Panc1 (cell line): ENCODE measurements at places on chromosomes 1 and 21.

GRCh38 chr1:183209533-183210158 is 23.6 kb downstream of the LAMC2 start:
- peak; percentile 64 for DNase-seq

DNA sequence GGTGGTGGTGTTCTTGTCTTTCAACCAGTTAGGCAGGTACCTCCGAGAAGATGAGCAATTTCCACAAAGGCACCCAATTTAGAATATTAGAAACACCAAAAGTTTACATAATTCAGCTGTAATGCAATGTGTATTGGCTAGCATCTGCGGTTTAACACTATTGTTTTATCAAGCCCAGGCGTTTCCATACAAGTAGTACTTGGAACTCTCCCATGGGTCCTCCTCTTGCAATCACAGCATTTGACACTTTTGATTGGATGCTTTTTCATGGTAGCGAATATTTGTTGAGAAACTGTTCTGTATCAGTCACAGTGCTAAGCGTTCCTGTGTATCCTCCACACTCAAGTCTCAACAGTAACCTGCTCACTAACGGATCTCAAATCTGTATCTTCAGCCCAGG is 20.1 kb upstream of the MAP1LC3C start:
- DNase-seq: no peak

DNA sequence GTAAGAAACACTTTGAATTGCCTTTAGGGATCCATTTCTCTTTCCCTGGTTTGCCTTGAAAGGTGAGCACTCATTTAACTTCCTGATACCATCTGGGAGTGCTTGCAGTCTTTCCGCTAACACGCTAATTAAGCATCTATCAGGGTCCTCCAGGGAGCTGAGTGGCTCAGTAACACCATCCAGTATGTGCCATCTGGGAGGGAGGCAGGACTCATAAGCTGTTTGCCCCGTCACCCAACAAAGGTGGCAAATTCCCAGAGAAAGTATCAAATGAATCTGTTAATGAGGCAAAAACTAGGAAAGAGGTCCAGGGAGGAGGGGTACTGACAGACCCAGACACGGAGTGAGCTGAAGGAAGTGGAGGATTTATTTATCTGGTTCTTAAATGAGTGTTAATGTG is 430.9 kb downstream of the HLX start:
- no peak for DNase-seq

- no peak for DNase-seq
Measured at GRCh38 chr1:230220907-230221306, 153.9 kb downstream of the GALNT2 start.

DNA sequence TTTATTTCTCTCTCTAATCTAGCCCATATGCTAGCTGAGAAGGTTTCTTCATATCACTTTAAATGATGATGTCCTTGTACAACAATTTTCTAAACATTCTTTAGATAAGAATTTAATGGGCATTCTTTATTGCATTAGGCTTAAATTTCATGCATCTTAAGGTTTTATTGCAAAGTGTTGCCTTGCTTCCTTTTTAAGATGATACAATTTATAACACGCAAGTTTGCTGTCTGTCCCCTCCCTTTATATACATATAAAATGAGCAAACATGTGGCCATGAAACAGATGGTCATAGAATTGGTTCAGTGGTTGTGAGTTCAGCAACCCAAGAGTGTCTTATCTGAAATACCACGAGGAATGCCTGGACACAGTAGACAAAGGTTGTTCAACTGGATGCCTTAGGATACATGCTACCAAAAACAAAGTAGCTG is 12.1 kb downstream of the NBPF3 start:
- DNase-seq: no peak

- peak; percentile 80 for DNase-seq
Measured at GRCh38 chr1:28510970-28511440, 5.2 kb downstream of the RCC1 start.

- DNase-seq: no peak
Measured at GRCh38 chr21:19268686-19269085, 865.1 kb upstream of the TMPRSS15 start.

- DNase-seq: no peak
Measured at GRCh38 chr1:167808104-167808503, 86.3 kb downstream of the MPZL1 start.

GRCh38 chr21:38120984-38121855 is 135.6 kb upstream of the KCNJ15 start:
- DNase-seq: no peak

- no peak for DNase-seq
Measured at GRCh38 chr1:7590426-7590790, 180.7 kb upstream of the VAMP3 start.

- no peak for DNase-seq
Measured at GRCh38 chr1:223737342-223737741, 25.0 kb downstream of the CAPN2 start.

- no peak for DNase-seq
Measured at GRCh38 chr1:169108223-169108622, 1.7 kb downstream of the ATP1B1 start.

DNA sequence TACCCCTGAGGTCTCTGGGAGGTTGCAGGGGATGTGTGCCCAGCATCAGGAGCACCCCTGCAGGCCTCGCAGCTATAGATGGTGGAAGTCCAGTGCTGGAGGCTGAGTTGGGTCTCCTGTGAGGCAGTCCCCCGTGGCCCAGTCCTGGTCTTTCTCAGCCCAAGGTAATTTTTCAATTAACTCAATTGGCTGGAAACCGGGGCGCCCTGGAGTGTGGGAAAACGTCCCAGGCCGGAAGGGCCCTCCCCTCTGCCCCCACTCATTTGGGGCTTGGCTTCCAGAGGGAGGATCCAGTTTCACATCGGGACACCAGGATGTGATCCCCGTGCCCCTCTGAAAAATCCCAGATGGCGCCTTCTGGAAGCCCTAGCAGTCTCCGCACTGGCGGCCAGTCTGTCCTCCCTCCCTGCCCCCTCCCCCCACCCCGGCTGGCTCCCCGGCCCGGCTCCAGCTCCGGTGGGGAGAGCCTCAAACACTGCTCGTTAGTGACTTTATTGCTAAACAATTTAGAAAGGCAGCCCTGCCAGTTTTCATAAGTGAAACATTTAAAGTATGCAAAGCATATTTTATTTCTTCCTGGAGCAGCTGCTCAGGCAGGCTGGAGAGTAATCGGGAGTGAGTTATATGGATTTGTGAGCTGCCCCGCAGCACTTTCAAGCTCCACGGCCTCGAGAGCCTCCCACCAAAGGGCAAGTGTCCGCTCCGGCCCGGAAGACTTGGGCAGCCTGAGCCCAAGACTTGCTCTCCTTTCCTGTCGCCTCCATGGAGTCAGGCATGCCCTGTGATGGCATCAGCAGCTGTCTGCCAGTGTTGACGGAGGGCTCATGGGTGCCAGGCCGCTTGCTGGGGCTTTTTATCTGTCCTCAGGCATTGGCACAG is 208.2 kb upstream of the TMEM51 start:
- no peak for DNase-seq

DNA sequence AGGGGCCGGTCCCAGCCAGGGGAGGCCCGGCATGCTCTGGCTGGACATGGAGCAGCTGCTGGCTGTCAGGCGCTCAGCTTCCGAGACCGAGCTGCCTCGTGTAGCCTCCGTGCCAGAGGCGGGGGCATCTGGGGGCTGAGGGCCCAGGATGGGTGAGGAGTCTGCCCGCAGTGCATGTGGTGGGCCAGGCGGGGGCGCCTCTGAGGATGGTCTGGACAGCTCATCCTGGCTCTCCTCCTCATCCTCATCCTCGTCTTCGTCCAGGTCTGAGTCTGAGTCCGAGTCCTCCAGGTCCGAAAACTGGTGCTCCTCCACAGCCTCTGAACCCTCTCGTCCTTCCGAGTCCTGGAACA is 28.9 kb upstream of the EDN2 start:
- DNase-seq: no peak

DNA sequence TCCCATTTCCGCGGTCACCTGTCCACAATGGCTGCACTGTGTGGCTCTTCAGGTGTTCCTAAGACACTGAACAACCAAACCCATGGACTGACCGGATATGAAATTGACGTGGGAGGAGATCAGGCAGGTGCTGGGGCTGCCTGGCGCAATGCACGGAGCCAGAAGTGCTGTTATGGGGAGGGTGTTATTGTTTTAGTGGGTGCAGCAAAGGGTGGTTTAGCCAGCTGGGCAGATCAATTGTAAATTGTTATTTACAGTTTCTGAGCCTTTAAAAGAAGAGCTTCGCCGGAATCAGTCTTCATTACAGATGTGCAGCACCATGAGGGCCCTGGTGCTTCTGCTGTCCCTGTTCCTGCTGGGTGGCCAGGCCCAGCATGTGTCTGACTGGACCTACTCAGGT is at the start of gene CA6:
TSS of gene CA6 (plus strand) at position 301 of the 400 bp plus-strand sequence. CDS start at position 320, 19 bp downstream.
- no peak for DNase-seq

DNA sequence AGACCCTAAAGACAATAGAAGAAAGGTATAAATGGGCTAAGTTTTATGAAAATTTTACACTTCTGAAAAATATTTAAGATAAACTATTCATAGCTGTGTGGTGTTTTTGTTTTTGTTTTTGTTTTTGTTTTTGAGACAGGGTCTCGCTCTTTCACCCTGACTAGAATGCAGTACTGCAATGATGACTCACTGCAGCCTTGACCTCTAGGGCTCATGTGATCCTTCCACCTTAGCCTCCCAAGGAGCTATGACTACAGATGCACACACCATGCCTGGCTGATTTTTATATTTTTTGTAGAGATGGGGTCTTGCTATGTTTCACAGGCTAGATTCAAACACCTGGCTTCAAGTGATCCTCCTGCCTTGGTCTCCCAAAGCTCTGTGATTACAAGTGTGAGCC is 66.6 kb downstream of the PUM1 start:
- DNase-seq: no peak

- DNase-seq: no peak
Measured at GRCh38 chr1:175138579-175138978, 54.0 kb downstream of the KIAA0040 start.

GRCh38 chr1:163701783-163702374 is 380.1 kb downstream of the NUF2 start:
- no peak for DNase-seq

GRCh38 chr21:33070744-33070997 is 730 bp downstream of the OLIG1 start:
- no peak for DNase-seq

DNA sequence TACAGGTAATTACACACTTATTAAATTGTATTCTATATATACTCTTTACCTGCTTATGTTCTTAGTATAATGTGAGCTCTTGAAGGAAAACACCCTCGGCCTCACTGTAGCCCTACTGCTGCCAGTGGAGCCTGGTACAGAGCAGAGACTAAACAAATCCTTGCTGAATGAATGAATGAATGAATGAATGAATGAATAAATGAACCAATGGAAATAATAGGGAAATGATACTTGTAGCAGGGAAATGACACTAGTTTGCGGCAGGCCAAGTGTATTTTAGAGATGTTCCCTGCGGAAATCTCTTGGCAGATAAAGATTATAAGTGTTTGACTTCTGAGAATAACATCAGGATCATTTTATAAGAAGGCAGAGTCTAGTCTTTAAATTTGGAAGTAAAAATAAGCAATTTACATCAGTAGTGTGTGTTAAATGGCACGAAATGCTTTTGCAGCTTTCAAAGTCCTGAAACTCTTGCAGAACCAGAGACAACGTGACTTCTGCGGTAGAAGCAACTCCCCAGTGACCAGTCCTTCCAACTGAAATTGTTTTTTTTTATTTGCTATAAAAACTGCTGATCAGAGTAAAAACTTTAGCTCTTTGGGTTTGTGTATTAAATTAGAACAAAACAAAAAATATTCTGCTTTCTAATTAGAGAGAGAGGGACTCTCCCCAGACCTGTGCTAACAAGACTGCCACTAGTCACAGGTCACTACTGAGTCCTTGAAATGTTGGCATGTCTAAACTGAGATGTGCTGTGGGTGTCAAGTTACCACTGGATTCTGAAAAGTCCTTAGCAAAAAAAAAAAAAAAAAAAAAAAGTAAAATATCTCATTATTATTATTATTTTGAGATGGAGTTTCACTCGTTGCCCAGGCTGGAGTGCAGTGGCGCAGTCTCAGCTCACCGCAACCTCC is 199.3 kb upstream of the MAP1LC3C start:
- no peak for DNase-seq

GRCh38 chr1:176720838-176721237 is 257.9 kb downstream of the PAPPA2 start:
- DNase-seq: no peak

GRCh38 chr1:159802111-159802510 is at the start of gene FCRL6:
Gene FCRL6 (plus strand): TSS chr1:159802360. CDS start chr1:159802425, 65 bp downstream.
- no peak for DNase-seq

DNA sequence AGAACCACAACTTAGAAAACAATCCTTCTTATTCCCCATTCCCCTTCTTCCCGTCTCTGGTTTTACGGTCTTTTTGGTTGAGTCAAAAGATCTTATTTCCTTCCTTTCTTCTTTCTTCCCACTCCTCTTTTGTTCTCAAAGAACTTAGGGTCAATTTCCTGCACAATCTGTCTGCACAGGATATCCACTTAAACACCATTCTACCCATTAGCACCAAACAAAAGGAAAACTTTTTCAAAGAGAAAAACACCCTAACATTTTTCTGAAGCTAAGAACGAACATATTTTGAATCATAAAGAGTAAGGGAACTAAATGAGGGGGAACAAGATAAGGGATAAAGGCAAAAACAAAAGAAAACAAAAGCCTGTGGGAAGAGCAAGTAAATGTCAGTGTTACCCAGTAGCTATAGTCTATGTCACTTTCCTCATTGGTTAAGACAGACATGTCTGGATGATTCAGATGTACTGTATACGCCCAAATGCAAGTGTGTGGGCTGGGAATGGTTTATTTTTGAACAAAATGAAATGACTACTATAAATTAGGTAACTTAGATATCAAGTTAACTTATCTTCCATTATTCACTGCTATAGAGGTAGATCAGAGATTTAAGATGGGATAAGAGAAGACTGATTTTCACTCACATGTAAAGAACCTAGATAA is 59.9 kb downstream of the TOR3A start:
- no peak for DNase-seq

DNA sequence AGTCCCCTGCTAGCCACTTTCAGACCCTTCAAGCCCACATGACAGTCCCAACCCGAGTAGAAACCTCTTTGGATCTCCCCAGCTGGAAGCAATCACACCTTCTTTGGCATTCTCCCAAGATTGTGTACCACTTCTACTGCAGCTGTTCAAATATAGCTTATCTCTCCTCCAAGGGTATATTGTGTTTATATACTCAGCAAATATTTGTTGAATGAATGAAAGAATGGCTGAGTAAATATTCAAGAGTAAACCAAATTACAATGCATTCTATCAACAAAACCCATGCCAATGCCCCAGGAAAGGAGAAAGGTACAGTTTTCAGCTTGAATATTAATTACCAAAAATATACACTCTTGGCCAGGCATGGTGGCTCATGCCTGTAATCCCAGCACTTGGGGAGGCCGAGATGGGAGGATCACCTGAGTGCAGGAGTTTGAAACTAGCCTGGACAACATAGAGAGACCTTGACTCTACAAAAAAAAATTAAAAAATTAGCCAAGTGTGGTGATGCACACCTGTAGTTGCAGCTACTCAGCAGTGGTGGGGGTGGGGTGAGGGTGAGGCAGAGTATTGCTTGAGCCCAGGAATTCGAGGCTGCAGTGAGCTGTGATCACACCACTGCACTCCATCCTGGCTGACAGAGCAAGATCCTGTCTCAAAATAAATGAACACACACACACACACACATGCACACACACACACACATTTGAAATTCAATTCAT is 68.5 kb downstream of the NIBAN1 start:
- DNase-seq: no peak

- DNase-seq: no peak
Measured at GRCh38 chr1:37741130-37741529, 23.8 kb downstream of the EPHA10 start.

- DNase-seq: no peak
Measured at GRCh38 chr1:8646996-8647395, 170.4 kb downstream of the RERE start.
